ENCODE measurements at places on chromosomes 7 and 10. TPM values are rescaled to one million over a fixed set of nuclear protein-coding genes. Genes with fewer than 3 reads are reported as not detected.
A peak's percentile ranks its signal among the peaks of the same experiment; 100 is the strongest.

The PARD3 gene
- total RNA-seq, result 54.1 TPM

The TBX20 gene
- 0.46 TPM for total RNA-seq

The SEMA3D gene
- 87.6 TPM for total RNA-seq

The MRPS33 gene
- total RNA-seq, result 74.6 TPM

The NPFFR1 gene
- total RNA-seq, result not detected

The CCDC172 gene
- total RNA-seq, result not detected

The HKDC1 gene
- total RNA-seq, result 2.4 TPM

- no peak overlapping the region for H3K4me3 ChIP-seq
- H3K27me3 ChIP-seq, result no peaks in the 10 kb centered on the region
- DNase-seq, result no peak
- no peaks in the 10 kb centered on the region for H3K4me1 ChIP-seq
These were observed 407.4 kb downstream of the MAGI2 start for GRCh38 chr7:79046061-79046460.

- DNase-seq, result no peak
- H3K4me3 ChIP-seq, result no peak overlapping the region
These were observed 240.5 kb downstream of the BBS9 start for GRCh38 chr7:33369888-33370287.

GRCh38 chr10:62760401-62760800 is 44.1 kb upstream of the ADO start:
- no peak for DNase-seq
- H3K4me3 ChIP-seq, result no peak overlapping the region
- peaks cover 7% of the 10 kb centered on the region for H3K27me3 ChIP-seq
- H3K36me3 ChIP-seq, result no peaks in the 10 kb centered on the region

DNA sequence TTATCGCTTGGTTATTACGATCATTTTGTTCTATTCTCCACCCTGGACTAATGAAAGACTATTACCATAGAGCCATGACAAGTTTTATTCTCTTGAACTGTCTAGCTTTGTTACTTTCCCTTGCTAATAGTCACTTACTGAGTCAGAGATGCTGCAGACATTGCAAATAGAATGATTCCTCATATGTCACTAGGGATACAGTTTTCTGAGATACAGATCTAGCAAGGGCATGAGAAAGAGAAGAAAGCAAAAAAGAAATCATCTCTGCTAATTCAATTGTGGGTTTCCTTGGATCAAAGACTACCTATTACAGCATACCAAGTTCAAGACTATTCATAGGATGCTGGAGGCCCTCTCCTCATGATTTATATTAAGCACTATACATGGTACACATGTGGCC is 204.3 kb downstream of the MBL2 start:
- no peak for DNase-seq
- no peak overlapping the region for H3K27ac ChIP-seq
- H3K4me3 ChIP-seq, result no peak overlapping the region

DNA sequence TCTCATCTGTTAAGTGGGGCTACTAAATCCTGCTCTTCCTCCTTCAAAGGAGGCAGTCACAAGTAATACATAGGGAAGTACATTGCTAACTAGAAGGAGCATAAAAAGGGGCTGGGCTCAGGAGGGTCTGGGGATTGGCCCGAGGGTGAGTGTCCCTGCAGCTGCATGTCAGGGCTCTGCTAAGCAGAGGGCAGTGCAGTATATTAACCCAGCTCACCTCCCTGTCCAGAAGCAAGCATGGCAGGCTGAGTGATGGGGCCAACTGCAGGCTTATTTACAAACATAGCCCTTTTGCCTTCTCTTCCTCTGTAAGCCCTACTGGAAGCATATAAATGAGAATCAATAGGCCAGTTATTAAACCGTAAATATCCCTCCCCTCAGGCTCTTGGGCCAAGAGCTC is 143.2 kb upstream of the PCBD1 start:
- H3K27me3 ChIP-seq, result peaks cover 24% of the 10 kb centered on the region
- no peak for DNase-seq
- H3K4me3 ChIP-seq, result no peak overlapping the region
- H3K36me3 ChIP-seq, result no peaks in the 10 kb centered on the region

- no peak overlapping the region for H3K4me3 ChIP-seq
- no peaks in the 10 kb centered on the region for H3K4me1 ChIP-seq
- no peak for DNase-seq
- H3K27ac ChIP-seq, result no peak overlapping the region
These were observed 47.5 kb downstream of the EPC1 start for GRCh38 chr10:32299354-32299980.

- no peaks in the 10 kb centered on the region for H3K4me1 ChIP-seq
- no peak for DNase-seq
- no peak overlapping the region for H3K27ac ChIP-seq
- no peak overlapping the region for H3K4me3 ChIP-seq
- no peaks in the 10 kb centered on the region for H3K36me3 ChIP-seq
These were observed 11.2 kb upstream of the CUZD1 start for GRCh38 chr10:122856902-122857301.

- peaks cover 4% of the 10 kb centered on the region for H3K27me3 ChIP-seq
- no peaks in the 10 kb centered on the region for H3K36me3 ChIP-seq
- H3K27ac ChIP-seq, result no peak overlapping the region
These were observed 754.6 kb downstream of the REEP3 start for GRCh38 chr10:64275774-64276173.

DNA sequence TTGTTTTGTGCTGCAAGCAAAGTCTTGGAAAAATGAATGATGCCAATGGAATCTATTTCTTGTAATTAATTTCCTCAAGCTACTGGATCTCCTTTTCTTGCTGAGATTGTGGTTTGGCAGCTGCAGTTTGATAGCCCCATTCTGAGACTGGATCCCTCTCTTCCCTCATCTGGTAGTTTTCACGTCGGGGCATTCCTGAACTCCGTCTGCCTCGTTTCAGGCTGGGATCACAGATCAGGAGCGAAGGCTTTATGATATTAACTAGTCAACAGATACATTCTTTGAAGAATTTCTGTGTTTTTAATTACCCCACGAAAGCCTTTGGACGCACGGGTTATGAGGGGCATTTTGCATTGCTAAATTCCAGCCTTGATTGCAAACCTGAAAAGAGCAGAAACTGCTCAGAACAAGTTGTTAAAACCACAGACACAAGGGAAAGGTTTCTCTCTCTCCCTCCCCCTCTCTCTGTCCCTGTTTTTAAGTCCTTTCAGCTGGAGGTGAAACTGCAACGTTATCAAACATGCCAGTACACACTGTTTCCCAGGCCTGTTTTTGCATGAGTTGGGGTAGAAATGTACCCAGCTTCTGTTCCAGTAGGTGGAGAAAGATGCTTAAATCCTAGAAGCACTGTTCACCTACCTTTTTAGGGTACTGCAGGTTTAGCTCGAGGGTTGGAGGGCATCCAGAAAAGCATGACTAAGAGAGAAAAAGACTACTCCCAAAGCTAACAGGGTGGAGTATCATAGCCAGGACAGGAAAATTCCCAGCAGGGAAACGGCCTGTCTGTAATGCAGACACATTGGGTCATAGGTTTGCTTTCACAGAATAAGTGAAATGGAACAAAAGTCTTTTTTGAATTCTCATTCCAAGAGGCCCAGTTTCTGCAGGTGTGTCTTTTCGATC is 124.3 kb downstream of the CUX1 start:
- H3K4me1 ChIP-seq, result peaks cover 26% of the 10 kb centered on the region
- peaks cover 9% of the 10 kb centered on the region for H3K36me3 ChIP-seq
- DNase-seq, result no peak
- H3K4me3 ChIP-seq, result no peak overlapping the region
- H3K27ac ChIP-seq, result peak overlapping the region; percentile 9

GRCh38 chr10:62069452-62070178 is 168.1 kb downstream of the ARID5B start:
- H3K27me3 ChIP-seq, result no peaks in the 10 kb centered on the region
- H3K4me1 ChIP-seq, result peaks cover 22% of the 10 kb centered on the region
- H3K4me3 ChIP-seq, result no peak overlapping the region
- H3K27ac ChIP-seq, result peak overlapping the region; percentile 47
- peaks cover 52% of the 10 kb centered on the region for H3K36me3 ChIP-seq

DNA sequence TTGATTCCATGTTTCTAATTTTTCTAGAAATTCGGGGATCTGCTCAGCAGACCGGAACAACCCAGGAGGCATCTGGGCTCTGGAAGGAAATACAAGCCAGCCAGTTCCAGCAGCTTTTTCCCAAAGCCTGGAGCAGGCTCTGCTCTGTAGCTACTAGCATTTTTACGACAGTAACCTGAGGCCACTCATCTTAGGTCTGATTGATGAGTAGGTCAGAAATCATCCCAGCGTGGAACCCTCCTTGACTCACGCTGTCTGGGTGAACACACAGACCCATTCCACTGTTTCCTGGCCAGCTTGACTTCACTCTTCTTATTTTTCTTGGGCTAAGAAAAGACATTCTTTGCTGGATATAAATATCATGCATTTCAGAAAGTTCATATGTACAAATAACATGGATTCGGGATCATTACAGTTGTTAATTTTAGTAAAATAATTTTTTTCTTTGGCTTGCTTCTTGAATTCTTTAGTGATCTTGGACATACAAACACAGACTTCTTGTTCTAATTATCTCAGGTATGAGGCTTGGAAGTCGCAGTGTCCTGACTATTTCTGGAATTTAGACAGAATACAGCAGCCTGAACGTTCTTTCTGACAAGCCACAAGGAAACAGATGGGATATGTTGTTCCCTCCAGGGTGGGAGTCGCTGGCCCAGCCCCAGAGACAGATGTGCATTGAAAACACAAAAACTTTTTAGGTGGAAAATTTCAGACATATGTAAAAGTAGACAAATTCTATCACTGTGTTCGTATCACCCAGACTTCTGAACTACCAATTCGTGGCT is 54.6 kb upstream of the PITRM1 start:
- peak overlapping the region; percentile 87 for H3K27ac ChIP-seq
- H3K36me3 ChIP-seq, result no peaks in the 10 kb centered on the region
- no peak for DNase-seq
- peaks cover 14% of the 10 kb centered on the region for H3K4me1 ChIP-seq

DNA sequence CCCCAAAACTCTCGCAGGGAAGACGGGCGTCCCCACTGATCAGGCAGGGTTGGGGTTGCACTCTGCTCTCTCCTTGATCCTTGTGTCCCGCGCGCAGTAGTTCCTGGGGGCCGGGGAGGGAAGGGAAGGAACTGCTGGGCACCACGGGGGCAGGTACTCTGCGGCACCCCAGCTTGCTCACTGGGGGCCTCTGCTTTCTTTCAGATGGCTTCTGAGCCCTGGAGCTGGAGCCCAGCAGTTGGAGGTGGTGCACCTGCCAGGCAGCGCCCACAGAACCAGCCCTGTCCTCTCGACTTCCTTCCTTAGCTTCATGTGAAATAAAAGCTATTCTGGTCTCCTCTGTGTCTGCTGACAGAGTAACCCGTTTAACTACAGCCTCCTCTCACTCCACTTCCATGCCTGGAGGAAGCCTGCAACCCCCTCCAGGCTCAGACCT is 12.2 kb downstream of the PLAC9 start:
- H3K36me3 ChIP-seq, result peaks cover 7% of the 10 kb centered on the region
- H3K27ac ChIP-seq, result peak overlapping the region; percentile 85
- no peak overlapping the region for H3K4me3 ChIP-seq
- DNase-seq, result no peak
- H3K4me1 ChIP-seq, result peaks cover 4% of the 10 kb centered on the region

- H3K4me3 ChIP-seq, result no peak overlapping the region
- peak overlapping the region; percentile 71 for H3K27ac ChIP-seq
- peaks cover 8% of the 10 kb centered on the region for H3K4me1 ChIP-seq
- peaks cover 6% of the 10 kb centered on the region for H3K27me3 ChIP-seq
These were observed 393.5 kb downstream of the GFRA1 start for GRCh38 chr10:115879372-115880089.

Data from type B pancreatic cell (in vitro differentiated cells).